Right cardiac atrium (tissue), 5 donors: ENCODE measurements at places on chromosomes 1 and 21. TPM values are rescaled to one million over a fixed set of nuclear protein-coding genes. Genes with fewer than 3 reads are reported as not detected.

The OR10J1 gene
- not detected for polyA plus RNA-seq

The A3GALT2 gene
- polyA plus RNA-seq: not detected

The ADGRL4 gene
- 9.9 TPM for polyA plus RNA-seq

The OR2L2 gene
- not detected for polyA plus RNA-seq

The CATSPERE gene
- polyA plus RNA-seq: 0.18 TPM

The TNNI3K gene
- 56.5 TPM for polyA plus RNA-seq

The SPRR2B gene
- not detected for polyA plus RNA-seq
